ENCODE measurements at places on chromosomes 5 and 9.

GRCh38 chr9:69180670-69181069 is 6.6 kb downstream of the TJP2 start:
- DNase-seq = no peak

DNA sequence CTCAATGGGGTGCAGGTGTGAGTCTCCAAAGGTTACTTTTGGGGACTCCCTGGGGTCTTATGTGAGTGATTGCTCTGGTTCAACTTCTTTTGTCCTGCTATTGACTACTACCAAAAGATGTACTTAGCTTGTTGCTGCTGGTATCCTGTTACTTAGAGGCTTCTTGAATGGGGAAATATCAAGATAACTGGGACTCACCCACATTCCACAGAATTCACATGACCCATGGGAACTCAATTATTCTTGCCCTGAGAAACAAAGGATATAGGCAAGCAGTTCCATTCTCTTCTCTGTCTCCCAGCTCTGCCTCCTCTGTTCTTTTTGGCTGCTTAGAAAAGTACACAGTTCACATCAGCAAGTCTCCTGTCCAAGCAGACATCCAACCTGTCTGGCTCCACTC is 105.9 kb downstream of the UNC13B start:
- no peak for DNase-seq

- DNase-seq = no peak
These were observed 4.8 kb downstream of the ADAMTSL1 start for GRCh38 chr9:18478501-18479361.

DNA sequence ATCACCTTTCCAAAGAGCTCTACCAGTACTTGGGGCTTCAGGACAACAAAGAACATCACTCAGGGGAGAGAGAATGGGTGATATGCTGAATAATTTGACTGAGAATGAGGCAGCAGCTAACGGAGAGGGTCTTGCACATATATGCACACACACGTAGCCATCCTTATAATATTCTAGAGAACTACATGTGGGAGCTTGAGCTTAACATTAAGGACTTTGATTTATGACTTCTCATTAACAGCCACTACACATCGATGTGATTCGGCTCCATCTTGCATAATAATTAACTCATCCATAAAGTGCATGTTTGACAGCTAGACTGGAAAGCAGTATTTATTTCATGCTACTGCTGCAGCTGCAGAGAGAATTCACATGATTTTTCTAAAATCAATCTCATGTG is 163.4 kb downstream of the RAB3C start:
- no peak for DNase-seq

- no peak for DNase-seq
These were observed 4.2 kb downstream of the NR5A1 start for GRCh38 chr9:124502711-124503702.

DNA sequence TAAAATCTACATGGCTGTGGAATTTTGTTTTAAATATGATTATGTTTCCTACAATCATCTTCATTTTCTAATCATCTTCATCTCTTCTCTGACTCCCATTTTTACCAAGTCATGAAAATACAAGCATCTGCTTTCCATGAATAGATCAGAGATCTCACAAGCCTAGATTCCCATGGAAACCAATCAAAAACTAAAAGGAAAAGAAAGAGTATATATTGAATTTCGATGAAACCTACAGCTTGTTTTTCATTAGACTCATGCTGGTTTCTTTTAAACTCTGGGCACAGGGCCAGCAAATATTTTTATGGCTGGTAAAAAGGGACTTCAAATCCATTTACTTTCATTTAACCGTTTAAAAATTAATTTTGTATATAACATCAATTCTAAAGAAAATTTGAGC is 51.2 kb downstream of the INVS start:
- DNase-seq = no peak

- no peak for DNase-seq
These were observed 166.1 kb downstream of the ZSWIM6 start for GRCh38 chr5:61498121-61498520.

GRCh38 chr5:135944967-135945560 is 9.7 kb downstream of the LECT2 start:
- no peak for DNase-seq

GRCh38 chr5:55073211-55073610 is 29.2 kb upstream of the GZMA start:
- DNase-seq = no peak

DNA sequence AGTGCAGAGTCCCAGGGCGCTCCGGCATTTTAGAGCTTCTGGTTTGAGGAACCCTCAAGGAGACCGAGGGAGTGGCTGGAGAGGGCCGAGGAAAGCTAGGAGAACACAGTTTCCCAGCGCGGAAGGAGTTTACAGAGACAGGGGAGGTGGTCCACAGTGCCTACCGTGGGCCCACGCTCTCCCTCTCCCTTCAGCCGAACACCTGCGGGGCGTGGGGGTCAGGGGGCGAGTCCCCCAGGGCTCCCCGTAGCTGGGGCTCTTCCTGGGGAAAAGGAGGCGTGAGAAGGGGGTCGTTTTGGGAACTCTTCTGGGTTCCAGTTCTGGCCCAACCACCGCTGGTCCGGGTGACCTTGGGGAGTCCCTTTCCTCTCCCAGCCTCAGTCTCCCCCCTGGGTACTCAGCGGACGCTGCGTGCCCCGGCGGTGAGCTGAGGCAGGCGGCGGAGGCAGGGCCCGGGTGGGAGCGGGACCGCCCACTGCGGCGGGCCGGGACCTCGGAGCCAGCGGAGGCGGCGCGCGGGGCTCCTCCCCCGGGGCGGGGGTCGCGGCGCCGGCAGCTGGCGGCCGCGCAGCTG is 368 bp upstream of the FRMPD1 start:
- DNase-seq = no peak

DNA sequence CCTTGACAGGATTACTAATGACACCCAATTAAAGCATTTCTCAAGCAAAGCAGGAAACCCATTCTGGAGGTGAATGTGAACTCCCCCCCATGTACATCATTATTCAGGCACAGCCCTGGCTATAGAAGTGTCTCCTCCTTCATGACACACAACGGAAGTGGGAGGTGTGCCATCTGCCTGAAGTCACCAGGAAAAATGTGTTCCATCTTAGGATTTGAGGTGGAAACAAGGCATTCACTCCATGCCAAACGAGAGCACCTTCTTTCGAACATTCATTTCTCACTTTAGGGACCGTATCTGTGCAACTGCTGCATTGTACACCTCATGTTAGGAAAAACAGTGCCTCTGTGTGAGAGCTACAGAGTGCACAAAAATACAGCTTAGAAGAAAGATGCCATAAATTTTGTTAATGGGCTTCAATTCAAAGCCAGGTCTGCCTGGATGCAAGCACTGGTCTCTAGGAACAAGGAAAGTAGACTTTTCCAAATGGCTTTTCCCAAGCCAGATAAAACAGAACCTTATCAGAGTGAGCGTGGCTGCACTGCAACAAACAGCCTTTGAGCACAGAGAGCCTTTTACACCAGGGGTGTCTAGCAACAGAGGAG is 19.4 kb downstream of the GOLM1 start:
- no peak for DNase-seq

GRCh38 chr5:166436872-166437271 is 1854.6 kb upstream of the WWC1 start:
- no peak for DNase-seq

DNA sequence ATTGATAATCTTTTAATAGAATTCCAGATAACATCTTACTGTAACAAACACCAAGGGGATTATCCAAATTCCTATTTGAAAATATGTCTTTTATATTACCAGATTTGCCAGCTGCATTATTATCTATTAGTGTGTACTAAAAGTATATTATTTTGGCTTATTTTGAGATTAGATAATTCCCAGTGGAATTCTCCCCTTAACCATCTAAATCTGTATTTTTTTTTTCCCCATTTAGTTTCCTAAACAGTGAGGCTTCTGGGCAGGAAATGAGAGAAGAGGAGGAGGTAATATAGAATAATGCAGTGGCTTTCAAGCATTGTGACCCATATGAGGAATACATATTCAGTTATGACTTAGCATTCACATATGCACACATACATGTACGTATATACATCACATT is 53.5 kb upstream of the ABL1 start:
- no peak for DNase-seq

DNA sequence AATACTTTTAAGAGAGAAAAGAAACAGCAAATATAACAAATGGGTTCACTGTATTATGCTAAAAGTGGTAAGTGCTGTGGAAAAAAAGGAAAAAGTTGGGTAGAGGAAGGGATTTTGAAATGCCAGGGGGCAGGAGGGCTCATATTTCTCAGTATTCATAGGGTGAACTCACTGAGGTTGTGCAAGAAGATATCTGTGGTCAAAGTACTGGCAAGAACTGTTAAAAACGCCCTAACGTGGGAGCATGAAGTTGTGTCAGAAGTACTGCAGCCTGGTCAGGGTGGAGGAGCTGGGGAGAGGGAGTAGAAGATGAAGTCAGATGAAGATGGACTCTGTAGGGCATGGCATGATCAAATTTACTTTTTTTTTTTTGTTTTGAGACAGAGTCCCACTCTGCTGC is 31.2 kb upstream of the SLC28A3 start:
- no peak for DNase-seq

Data from NCI-H187 treated with DMSO at 0.1 percent for 48 hours (cell line).